Activated CD4-positive, alpha-beta T cell treated with anti-CD3 and anti-CD28 coated beads, Interleukin-2, amount 10 ng/mL, durations not matched to agents 7 days and 5 days (primary cell): ENCODE measurements at places on chromosomes 7 and 10.

DNA sequence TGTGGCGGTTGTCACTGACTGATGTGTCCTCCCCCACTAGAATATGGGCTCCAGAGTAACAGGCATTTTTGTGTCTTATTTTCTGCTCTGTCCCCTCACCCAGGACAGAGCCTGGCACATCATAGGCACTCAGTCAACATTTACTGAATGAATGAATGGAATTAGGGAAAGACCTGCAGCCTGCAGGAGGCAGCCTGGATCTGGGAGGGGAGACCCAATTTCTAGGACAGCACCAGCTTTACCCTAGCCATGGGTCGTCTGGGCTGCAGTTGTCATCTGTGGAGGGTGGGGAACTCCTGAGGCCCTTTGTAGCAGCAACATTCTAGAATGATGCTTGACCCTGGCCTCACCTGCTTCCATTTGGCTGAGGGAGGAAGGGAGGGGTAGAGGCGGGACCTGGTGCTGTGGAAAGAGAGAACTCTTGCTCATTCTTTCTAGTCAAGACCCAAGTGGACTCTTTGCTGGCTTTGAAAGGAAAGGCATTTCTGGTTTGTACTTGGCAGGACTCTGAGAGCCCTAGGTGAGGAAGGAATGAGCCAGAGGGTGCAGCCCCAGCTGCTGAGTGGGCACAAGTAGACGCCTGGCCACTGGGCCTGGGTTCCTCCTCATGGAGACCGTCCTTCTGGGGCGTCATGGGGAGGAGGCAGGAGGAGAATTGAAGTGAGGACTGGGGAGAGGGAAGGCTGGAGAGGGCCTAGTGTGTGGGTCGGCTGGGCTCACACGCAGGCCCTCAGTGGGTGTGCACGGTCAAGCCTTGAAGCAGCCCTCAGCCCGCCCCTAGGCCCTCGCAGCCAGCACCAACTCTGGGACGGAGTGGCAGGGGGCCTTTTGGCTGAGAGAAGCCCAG is 8.9 kb downstream of the FGF8 start:
- no peak for DNase-seq

DNA sequence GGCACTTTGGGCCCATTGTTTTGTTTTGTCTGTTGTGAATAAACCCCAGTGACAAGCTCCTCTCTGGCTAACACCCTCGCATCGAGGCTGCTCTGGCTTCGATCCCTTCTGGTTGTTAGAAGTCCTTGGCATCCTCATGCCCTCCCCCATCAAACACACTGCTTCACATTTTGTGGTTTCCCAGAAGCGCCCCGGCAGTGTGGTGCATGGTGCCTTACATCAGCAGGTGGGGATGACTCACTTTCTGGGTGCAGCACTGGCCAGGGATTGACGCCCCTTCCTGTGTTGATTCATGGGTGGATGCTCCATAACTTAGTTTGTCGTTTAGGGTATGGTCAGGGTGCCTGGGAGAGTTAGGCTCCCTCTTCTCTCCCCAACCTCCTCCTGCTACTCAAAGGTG is 51.4 kb downstream of the PLPP4 start:
- peak; percentile 7 for DNase-seq

DNA sequence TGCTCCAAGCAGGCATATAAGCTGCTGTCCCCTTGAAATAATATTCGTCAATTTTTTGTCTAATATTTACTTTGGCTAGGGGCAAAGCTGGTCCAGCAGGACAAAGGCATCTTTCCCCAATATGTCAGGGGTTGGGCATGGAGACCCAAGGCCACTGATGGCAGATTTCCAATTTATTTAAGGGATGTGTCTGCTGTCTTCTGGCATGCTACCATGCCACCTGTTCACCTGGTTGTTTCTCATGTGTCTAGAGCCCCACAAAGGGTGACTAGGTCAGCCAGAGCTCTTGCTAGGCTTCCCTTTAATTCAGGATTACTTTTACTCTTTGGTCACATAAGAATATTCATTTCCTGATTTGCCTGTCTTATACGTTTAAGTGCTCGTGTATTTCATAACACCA is 22.1 kb upstream of the SYPL1 start:
- no peak for DNase-seq

DNA sequence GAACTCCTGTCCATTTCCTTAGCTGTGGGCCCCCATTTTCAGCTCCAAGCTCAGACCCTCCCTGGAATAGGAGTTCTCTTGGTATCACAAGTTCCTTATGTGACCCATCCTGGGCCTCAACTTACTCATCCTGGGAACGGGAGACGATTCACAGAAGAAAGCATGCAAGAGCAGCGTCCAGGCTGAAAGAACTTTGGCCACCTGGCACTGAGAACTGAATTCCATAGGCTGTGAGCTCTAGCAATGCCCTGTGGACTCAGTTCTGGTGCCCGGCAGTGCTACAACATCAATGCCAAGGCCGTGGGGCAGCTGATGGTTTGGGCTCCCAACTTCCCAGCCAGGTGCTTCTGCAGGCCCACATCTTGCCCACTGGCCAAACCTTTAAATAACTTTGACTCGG is 3.9 kb upstream of the CUEDC2 start:
- no peak for DNase-seq

GRCh38 chr7:113790025-113790424 is 128.8 kb downstream of the PPP1R3A start:
- DNase-seq = no peak

DNA sequence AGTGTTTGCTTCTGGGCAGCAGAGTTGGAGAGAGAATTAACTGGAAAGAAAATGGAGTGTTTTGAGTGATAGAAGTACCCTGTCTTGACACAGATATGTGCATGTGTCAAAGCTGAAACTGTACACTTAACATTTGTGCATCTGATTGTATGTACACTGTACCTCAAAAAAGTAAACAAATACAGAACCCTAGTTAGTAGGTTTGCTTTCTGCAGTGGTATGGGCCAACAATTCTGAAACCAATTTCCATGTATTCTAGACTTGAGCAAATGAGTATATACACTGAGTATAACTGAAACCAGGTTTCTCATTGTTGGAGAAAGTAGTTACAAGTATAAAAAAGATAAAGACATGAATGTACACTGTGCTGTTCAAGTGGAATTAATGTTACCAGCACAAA is 52.4 kb downstream of the ELAPOR2 start:
- no peak for DNase-seq
